ENCODE measurements at places on chromosomes 2 and 18. TPM values are rescaled to one million over a fixed set of nuclear protein-coding genes. Genes with fewer than 3 reads are reported as not detected.

STEAP3 gene
- total RNA-seq, result 15.9 TPM

AQP12B gene
- total RNA-seq, result not detected

DNA sequence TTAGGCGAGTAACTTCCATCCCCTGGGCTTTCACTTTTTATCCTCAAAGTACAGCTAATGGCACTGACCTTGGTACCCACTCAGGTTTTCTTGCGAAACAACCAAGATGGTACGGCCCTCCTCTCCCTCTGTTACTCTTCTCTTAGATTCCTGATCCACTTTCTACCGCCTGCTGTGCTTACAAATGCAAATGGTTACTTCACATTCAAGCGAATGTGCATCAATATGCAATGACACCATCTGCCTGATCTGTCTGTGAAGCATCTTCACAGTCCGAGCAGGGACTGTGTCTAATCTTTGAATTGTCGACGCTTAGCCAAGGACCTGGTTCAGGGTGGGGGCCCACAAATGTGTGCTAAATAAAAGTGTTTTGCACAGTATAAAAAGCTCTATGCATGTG lies 112.2 kb downstream of the TRIB2 start:
- no peak for DNase-seq
- H3K4me1 ChIP-seq, result no peaks in the 10 kb centered on the region
- no peaks in the 10 kb centered on the region for H3K27me3 ChIP-seq
- H3K36me3 ChIP-seq, result no peaks in the 10 kb centered on the region
- peak overlapping the region; percentile 18 for H3K4me3 ChIP-seq

DNA sequence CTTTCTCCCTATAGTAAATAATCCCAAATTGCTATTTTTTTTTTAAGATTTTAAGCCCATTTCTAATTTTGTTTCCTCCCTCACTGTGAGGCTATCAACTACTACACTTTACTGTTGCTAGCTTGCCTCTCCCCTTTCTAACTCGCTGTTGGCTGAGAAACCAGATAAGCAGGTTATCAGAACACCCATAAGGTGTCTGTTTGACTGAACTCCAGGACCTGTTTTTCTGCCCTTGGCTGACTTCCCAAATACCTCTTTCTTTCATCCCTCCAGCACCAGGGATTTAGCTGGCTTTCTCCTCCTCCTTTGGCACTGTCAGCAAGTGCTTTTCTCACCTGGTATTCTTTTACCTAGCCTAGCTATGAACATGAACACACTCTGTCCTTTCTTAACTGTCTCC lies 11.1 kb downstream of the TRAK2 start:
- no peak for DNase-seq
- H3K4me3 ChIP-seq, result no peak overlapping the region
- no peaks in the 10 kb centered on the region for H3K4me1 ChIP-seq
- no peak overlapping the region for H3K27ac ChIP-seq
- no peaks in the 10 kb centered on the region for H3K27me3 ChIP-seq

- H3K36me3 ChIP-seq, result peaks cover 5% of the 10 kb centered on the region
- no peak overlapping the region for H3K4me3 ChIP-seq
- H3K27ac ChIP-seq, result no peak overlapping the region
- no peaks in the 10 kb centered on the region for H3K27me3 ChIP-seq
- no peak for DNase-seq
- H3K4me1 ChIP-seq, result no peaks in the 10 kb centered on the region
Measured at GRCh38 chr2:15544227-15544626, 16.9 kb downstream of the NBAS start.

DNA sequence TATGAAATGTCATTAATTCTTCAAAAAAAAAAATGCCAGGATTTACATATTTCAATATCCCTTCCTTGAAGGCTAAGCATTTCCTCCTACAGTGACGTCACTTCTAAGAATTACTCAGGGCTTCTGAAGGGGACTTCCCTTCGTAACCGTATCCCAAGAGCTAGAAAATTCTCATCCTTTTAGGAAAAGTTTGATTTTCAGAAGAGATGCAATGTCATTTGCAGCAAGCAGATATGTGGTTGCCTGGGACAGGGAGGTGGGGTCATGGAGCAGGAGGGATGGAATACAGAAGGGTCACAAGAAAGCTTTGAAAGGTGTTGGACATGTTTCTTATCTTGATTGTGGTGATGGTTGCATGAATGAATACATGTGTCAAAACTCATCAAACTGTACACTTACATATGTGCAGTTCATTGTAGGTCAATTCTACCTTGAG lies 97.0 kb upstream of the ATL2 start:
- no peaks in the 10 kb centered on the region for H3K4me1 ChIP-seq
- H3K4me3 ChIP-seq, result no peak overlapping the region
- H3K27ac ChIP-seq, result no peak overlapping the region
- DNase-seq, result no peak
- no peaks in the 10 kb centered on the region for H3K27me3 ChIP-seq
- no peaks in the 10 kb centered on the region for H3K36me3 ChIP-seq

GRCh38 chr2:152330235-152330866 lies 4.6 kb upstream of the FMNL2 start:
- H3K27me3 ChIP-seq, result no peaks in the 10 kb centered on the region
- no peak overlapping the region for H3K4me3 ChIP-seq
- H3K27ac ChIP-seq, result no peak overlapping the region
- H3K36me3 ChIP-seq, result no peaks in the 10 kb centered on the region
- no peaks in the 10 kb centered on the region for H3K4me1 ChIP-seq

DNA sequence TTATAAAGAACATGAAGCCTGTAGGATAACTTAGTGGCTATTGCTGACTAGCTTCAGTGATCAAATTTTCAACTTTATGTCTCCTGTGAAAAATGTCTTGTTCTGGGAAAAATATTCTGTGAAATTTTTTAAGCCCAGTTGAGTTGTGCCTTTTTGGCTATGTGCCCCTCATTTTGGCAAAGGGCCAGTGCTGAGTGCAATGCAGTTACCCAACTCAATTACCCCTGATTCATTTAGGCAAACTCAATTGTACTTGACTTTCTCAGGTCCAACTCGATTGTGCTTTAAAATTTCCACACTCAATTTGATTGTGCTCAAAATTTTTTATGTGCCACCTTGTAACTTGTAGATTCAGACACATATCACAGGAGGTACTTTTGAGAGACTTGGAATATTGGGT lies 548.8 kb upstream of the NRP2 start:
- H3K27ac ChIP-seq, result no peak overlapping the region
- no peak overlapping the region for H3K4me3 ChIP-seq
- no peak for DNase-seq
- H3K36me3 ChIP-seq, result no peaks in the 10 kb centered on the region

DNA sequence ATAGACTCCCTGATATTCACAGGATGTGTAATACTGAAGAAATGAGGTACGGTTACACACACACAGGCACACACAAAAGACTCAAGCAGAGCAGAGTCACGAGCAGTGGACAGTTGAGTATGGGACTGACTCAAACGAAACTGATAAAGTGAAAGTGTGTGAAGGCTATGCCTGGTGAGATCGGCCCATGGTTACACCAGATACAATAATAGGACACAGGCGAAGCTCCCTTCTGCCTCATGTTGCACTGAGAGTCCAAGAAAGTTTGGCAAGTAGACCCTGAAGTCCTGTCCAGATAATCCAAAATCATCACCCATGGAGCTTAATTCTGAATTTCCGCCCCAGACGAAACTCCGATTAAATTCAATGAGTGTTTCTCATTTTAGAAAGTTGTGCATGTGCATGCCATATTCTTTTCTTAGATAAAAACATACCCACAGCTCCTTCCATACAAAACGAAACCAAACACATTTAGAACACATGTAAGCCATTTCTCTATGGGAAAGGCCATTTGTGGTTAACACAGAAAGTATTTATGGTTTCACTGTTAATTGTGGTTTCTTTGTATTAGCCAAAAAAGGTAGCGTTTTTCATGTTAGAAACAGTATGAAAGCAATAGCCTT lies 567.6 kb downstream of the PLCL1 start:
- H3K36me3 ChIP-seq, result no peaks in the 10 kb centered on the region
- H3K27ac ChIP-seq, result no peak overlapping the region
- H3K4me1 ChIP-seq, result no peaks in the 10 kb centered on the region
- H3K27me3 ChIP-seq, result no peaks in the 10 kb centered on the region

- no peak overlapping the region for H3K4me3 ChIP-seq
- H3K36me3 ChIP-seq, result peaks cover 10% of the 10 kb centered on the region
- no peak for DNase-seq
- H3K27me3 ChIP-seq, result no peaks in the 10 kb centered on the region
- no peak overlapping the region for H3K27ac ChIP-seq
- H3K4me1 ChIP-seq, result peaks cover 2% of the 10 kb centered on the region
Measured at GRCh38 chr2:139374296-139374850, 594.2 kb upstream of the NXPH2 start.

DNA sequence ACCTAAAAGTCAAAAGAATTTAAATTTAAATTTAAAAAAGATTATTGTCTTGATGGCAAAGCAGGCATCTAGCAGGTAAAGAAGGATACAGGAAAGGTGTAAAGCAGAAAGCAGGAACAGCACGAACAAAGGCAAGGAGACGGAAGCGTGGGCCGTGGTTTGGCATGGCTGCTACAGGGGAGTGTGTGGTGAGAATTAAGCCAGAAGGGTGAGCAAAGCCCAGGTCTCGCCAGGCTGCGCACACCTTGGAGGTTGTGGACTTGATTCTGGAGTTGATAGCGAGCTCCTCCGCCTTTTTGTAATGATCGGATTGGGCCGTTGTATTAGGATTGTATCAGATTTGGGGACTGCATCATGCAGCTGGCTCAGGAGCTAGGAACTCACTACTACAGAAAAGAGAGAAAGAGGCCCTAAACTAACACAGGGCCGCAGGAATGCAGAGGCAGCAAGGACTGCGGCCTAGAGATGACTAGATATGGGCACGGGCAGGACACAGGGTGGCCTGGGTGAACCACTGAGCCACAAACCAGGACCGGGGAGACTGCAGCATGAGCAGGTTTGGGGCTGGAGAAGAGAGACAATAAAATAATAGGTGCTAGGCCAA lies 71.4 kb upstream of the TMEM247 start:
- no peaks in the 10 kb centered on the region for H3K4me1 ChIP-seq
- no peak overlapping the region for H3K27ac ChIP-seq
- no peaks in the 10 kb centered on the region for H3K36me3 ChIP-seq

DNA sequence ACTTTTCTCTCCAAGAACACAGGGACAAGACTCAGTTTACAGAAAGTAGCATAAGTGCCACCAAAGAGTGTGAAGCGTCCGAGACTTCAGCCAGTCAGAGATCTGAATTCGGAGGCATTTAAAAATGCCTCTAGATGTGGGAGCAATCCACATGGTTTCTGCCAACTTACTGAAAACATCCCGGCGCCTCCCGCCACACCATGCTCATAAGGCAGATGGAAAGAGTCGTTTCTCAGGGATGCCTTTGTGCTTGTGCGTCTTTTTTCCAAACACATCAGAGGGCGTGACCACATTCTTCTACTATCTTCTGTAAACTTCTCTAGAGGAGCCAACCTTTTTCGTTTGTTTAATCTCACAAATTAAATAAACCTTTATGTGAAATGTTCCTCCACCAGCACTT lies 88.7 kb downstream of the NRP2 start:
- no peak overlapping the region for H3K4me3 ChIP-seq
- H3K36me3 ChIP-seq, result peaks cover 7% of the 10 kb centered on the region
- no peaks in the 10 kb centered on the region for H3K27me3 ChIP-seq
- no peak for DNase-seq
- no peaks in the 10 kb centered on the region for H3K4me1 ChIP-seq

Data from H9 (cell line).